CD4-positive, alpha-beta T cell treated with Interferon gamma for 1 hour (primary cell): ENCODE measurements at places on chromosomes 1 and 21.

GRCh38 chr1:159012495-159012894, 2.8 kb downstream of the IFI16 start:
- DNase-seq, result peak; percentile 60

GRCh38 chr1:54240741-54241335, 40.9 kb downstream of the MRPL37 start:
- no peak for DNase-seq

GRCh38 chr1:57632401-57632800, 208.5 kb upstream of the DAB1 start:
- no peak for DNase-seq

DNA sequence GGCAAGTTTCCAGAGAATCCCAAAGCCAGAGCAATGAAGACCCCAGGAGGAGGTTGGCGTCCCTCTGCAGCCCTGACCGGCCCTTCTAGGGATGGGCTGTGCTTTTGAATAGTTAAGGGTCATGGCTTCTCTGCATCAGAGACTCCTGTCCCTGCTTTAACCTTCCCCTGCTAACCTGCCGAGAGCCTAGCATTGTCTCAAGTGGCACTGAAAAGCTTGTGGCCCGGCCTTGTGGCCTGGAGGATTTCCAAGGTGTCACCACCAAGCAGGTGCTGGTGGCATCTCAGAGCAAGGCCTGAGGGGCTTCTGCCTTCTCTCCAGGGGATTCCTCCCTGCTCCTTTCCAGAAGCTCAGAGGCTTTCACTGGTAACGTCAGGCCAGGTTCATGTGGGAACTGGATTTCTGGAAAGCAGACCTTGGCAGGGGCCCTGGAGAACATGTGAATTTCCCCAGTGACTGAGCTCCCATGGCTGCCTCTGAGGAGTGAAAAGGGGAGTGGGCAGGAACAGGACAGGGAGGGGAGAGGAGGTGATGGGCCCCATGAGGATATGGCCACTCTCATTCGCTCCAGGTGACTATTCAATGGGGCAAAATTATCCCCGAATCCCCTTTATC, 409.9 kb downstream of the PTPRU start:
- no peak for DNase-seq

GRCh38 chr1:230465691-230466090, 39.6 kb upstream of the PGBD5 start:
- DNase-seq, result no peak

- no peak for DNase-seq
Measured at GRCh38 chr1:150365941-150366340, 2.0 kb downstream of the RPRD2 start.
